ENCODE measurements at places on chromosomes 13 and 19.

DNA sequence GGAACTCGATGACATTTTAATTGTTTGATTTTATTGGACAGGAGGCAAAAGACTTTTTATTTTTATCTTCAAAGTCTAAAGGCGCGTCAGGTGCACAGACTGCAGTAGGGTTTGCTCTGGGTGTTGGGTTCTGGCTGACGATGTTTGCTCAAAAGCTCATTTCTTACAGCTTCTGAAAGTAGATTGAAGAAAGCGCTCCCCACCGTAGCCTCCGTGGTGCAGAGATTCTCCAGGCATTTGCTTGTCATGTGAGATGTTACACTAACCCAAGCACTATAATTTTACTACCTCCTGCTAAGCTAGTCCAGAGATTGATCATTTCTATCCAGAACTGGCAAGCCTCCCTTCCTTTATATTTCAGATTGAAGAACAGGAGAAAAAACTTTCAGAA lies 14.5 kb upstream of the ATP11A start:
- H3K36me3 ChIP-seq: no peaks in the 10 kb centered on the region
- H3K27ac ChIP-seq: no peak overlapping the region
- H3K4me3 ChIP-seq: no peak overlapping the region
- no peaks in the 10 kb centered on the region for H3K4me1 ChIP-seq

- peaks cover 6% of the 10 kb centered on the region for H3K27me3 ChIP-seq
- H3K4me3 ChIP-seq: no peak overlapping the region
- peaks cover 12% of the 10 kb centered on the region for H3K36me3 ChIP-seq
Measured at GRCh38 chr19:46009530-46010510, 13.0 kb downstream of the PGLYRP1 start.

GRCh38 chr19:16452325-16452724 lies 19.4 kb downstream of the EPS15L1 start:
- H3K36me3 ChIP-seq: peaks cover 11% of the 10 kb centered on the region
- H3K4me1 ChIP-seq: peaks cover 50% of the 10 kb centered on the region
- H3K27ac ChIP-seq: no peak overlapping the region
- no peaks in the 10 kb centered on the region for H3K27me3 ChIP-seq
- H3K4me3 ChIP-seq: no peak overlapping the region
- no peak for DNase-seq

DNA sequence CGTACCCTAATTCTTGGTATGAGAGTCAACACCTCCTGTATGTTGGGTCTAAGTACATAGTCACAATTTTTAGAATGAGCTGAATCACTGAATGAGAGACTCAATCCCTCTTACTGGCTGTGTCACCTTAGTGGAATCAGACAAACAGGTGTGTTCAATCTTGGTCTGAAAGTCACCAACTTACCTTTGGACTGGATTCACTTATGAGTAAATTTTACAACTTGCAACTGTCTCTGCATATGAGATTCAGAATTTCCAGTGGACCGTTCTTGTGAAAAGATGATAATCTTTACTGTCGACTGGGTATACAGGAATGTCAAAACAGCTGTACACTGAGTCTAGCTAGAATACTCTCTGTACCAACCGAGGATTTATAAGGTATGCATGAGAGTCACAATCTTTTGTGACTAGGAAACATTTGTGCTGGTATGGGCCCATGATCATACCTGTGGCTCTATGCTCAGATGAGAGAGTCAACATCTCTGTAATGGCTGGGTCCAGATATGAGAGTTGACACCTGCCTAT lies 5.9 kb upstream of the ZNF91 start:
- no peaks in the 10 kb centered on the region for H3K27me3 ChIP-seq
- H3K4me3 ChIP-seq: no peak overlapping the region
- no peak overlapping the region for H3K27ac ChIP-seq

DNA sequence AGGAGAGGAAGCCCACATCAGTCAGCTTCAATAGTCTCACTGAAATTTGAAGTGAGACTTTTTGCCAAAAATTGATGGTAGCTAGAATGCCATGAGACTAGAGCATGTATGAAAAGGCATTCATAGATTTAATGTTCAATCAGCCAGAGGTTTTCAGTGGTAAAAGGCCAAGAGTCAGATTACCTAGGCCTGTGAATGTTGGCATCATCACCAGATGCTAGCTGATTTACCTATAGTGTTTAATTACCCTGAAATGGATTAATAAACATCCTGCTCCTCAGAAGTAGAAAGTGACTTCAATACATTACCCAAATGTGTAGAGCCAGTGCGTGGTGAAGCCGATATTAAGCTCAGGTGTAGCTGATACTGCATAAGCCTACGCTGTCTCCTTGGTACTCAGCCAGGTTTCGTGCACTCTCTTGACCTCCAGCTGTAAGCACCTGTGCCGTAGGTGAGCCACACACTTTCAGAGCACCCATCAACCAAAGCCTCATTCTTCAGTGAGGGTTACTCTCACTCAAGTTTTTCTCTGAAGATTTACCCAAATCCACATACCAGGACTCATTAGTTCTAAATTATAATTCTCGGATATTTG lies 1140.3 kb upstream of the SLC10A2 start:
- no peaks in the 10 kb centered on the region for H3K27me3 ChIP-seq
- no peak for DNase-seq
- H3K27ac ChIP-seq: no peak overlapping the region
- H3K4me1 ChIP-seq: no peaks in the 10 kb centered on the region
- H3K4me3 ChIP-seq: no peak overlapping the region

DNA sequence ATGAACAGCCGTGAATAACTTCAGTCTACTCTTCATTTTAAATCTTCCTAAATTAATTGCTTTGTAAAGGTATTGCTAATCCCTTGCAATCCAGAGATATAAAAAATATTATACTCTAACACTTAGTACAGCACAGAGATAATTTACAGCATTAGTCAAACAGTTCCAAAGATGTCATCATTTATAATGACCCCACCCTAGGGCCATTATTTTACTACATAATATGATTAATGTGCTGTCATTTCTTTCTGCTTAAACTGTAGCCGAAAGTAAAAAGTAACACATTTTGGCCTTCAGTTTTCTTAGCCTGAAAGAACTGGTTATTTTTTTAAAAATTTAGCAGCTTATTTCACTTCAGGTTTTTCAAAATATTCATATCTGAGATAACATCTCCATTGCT lies 256.3 kb upstream of the RFC3 start:
- DNase-seq: no peak
- H3K27ac ChIP-seq: no peak overlapping the region
- H3K4me3 ChIP-seq: no peak overlapping the region

DNA sequence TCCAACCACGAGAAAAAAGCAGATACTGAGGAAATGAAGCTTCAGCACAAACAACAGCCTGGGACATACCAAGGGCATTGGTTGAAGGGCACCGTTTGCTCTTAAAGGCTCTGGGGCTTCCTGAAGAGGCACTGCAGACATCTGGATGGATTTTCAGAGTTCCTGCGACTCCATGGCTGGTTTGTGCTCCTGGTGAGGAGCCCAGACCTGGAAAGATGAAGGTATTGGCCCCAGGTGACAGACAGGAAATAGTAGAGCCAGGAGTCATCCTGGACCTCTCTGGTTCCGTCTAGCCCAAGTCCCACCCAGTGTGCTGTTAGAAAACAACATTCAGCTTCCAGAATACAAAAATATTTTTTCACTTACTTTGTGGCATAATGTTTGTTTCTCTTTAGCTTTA lies 6.3 kb downstream of the IL17D start:
- no peak overlapping the region for H3K27ac ChIP-seq
- H3K4me3 ChIP-seq: no peak overlapping the region
- no peak for DNase-seq
- peaks cover 21% of the 10 kb centered on the region for H3K4me1 ChIP-seq

- no peak for DNase-seq
- no peaks in the 10 kb centered on the region for H3K4me1 ChIP-seq
- H3K27me3 ChIP-seq: peaks cover 7% of the 10 kb centered on the region
- no peak overlapping the region for H3K4me3 ChIP-seq
- H3K36me3 ChIP-seq: no peaks in the 10 kb centered on the region
- H3K27ac ChIP-seq: no peak overlapping the region
Measured at GRCh38 chr19:29372461-29372860, 153.3 kb upstream of the VSTM2B start.

- no peak for DNase-seq
- H3K27ac ChIP-seq: no peak overlapping the region
- no peaks in the 10 kb centered on the region for H3K4me1 ChIP-seq
- H3K27me3 ChIP-seq: no peaks in the 10 kb centered on the region
Measured at GRCh38 chr13:113098162-113098732, 7.3 kb upstream of the F7 start.

GRCh38 chr13:101703838-101704237 lies 251.4 kb downstream of the ITGBL1 start:
- H3K4me1 ChIP-seq: peaks cover 8% of the 10 kb centered on the region
- no peaks in the 10 kb centered on the region for H3K36me3 ChIP-seq
- H3K27me3 ChIP-seq: peaks cover 6% of the 10 kb centered on the region
- H3K27ac ChIP-seq: no peak overlapping the region

DNA sequence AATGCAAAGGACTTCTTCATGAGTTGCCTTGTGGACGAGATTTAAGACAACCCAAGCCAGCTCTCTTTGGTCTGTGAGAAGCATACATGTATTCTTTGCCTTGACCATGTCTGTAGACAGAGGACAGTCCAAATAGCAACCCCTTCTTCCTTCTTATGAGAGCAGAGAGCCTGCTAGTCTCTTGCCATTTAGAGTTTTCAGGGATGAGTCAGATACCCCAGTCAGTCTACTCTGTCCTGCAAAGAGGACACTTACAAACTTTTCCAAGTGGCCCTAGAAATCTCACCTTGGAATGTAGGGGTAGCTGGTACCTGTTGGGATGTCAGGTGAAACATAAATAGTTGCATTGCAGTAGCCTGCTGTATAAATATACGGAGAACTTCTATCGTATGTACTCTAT lies 36.7 kb downstream of the DNAJC3 start:
- H3K27ac ChIP-seq: no peak overlapping the region
- no peak overlapping the region for H3K4me3 ChIP-seq
- no peak for DNase-seq
- H3K36me3 ChIP-seq: peaks cover 71% of the 10 kb centered on the region
- H3K27me3 ChIP-seq: no peaks in the 10 kb centered on the region

- no peak for DNase-seq
- no peak overlapping the region for H3K27ac ChIP-seq
- H3K27me3 ChIP-seq: no peaks in the 10 kb centered on the region
- no peak overlapping the region for H3K4me3 ChIP-seq
Measured at GRCh38 chr19:56351208-56351607, 36.6 kb upstream of the ZSCAN5A start.

- peaks cover 14% of the 10 kb centered on the region for H3K36me3 ChIP-seq
- peaks cover 84% of the 10 kb centered on the region for H3K4me1 ChIP-seq
- H3K27me3 ChIP-seq: no peaks in the 10 kb centered on the region
- peak overlapping the region; percentile 22 for H3K27ac ChIP-seq
- DNase-seq: no peak
Measured at GRCh38 chr13:98487522-98487921, 89.4 kb downstream of the STK24 start.

GRCh38 chr13:53301449-53301848 lies 272.8 kb downstream of the OLFM4 start:
- DNase-seq: no peak
- no peaks in the 10 kb centered on the region for H3K27me3 ChIP-seq
- H3K4me3 ChIP-seq: no peak overlapping the region
- no peaks in the 10 kb centered on the region for H3K4me1 ChIP-seq

DNA sequence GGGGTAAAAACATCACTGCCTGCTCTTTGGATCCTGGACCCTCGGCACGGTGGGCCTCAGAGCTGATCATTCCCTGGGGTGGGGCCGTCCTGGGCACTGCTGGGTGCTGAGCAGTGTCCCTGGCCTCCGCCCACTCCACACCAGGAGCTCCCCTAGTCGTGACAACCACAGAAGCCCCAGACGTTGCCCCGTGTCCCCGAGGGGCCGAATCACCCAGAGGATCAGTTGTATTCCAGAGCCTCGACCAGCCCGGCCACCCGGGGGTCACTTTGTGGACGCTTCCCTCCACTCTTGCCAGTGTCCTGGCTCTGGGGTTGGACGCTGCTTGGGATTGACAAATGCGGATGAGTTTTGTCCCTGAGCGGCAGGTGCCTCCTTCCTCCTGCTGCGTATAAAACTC lies 10.2 kb downstream of the C2CD4C start:
- peaks cover 4% of the 10 kb centered on the region for H3K36me3 ChIP-seq
- no peak overlapping the region for H3K27ac ChIP-seq

DNA sequence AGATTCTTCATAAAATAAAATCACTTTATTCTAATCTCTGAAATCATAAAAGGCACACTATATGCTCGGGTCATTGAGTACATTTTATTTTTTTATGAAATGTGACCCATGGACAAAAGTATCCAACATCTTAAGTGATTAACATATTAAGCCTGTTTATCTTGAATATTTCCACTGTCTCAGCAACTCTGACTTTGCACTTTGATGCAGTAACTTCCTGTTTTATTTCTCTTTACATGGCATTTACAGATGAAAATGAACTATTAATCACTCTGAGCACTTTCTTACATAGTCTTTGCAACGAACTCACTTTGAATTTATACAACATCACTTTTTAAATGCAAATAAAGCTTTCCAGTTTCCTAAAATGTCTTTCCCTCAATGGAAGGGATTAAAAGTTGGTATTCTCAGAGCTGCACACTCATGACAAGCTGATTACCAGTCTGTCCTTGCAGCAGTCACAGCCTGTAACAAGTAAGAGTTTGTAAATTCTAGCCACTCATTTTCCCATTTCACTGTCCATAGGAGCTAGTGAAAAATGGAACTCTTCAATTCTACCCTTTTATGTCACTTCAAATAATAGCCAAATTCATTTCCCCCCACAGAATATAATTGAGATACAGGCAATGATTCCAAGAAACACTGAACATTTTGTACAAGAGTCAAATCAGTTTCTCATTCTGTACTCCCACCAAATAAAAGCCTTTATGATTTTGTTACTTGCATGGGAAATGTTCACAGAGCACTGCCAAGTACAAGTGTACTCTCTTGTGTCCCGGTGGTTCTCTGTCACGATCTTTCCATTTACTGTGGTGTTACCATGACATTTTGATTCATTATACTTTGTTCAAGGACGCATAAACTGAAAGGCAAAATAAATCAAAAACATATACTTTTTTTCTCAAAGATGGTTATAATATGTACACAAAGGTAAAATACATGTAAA lies 1968.9 kb downstream of the PCDH9 start:
- H3K36me3 ChIP-seq: no peaks in the 10 kb centered on the region
- DNase-seq: no peak
- H3K27me3 ChIP-seq: no peaks in the 10 kb centered on the region
- peaks cover 3% of the 10 kb centered on the region for H3K4me1 ChIP-seq
- H3K4me3 ChIP-seq: no peak overlapping the region

- H3K36me3 ChIP-seq: peaks cover 3% of the 10 kb centered on the region
- no peak for DNase-seq
- no peak overlapping the region for H3K4me3 ChIP-seq
- no peak overlapping the region for H3K27ac ChIP-seq
- H3K4me1 ChIP-seq: peaks cover 2% of the 10 kb centered on the region
Measured at GRCh38 chr13:113834496-113835200, 29.2 kb downstream of the GAS6 start.

GRCh38 chr13:109834973-109835720 lies 48.8 kb upstream of the IRS2 start:
- peaks cover 31% of the 10 kb centered on the region for H3K27me3 ChIP-seq
- H3K4me3 ChIP-seq: no peak overlapping the region
- peaks cover 1% of the 10 kb centered on the region for H3K4me1 ChIP-seq
- no peak for DNase-seq

- no peaks in the 10 kb centered on the region for H3K27me3 ChIP-seq
- H3K36me3 ChIP-seq: peaks cover 11% of the 10 kb centered on the region
- no peak for DNase-seq
- H3K27ac ChIP-seq: peak overlapping the region; percentile 79
Measured at GRCh38 chr19:40717880-40718773, 1.2 kb downstream of the ITPKC start.

GRCh38 chr19:540867-541637 lies 2.8 kb upstream of the GZMM start:
- no peak overlapping the region for H3K27ac ChIP-seq
- DNase-seq: no peak
- no peak overlapping the region for H3K4me3 ChIP-seq
- H3K4me1 ChIP-seq: peaks cover 19% of the 10 kb centered on the region

- H3K4me3 ChIP-seq: peak overlapping the region; percentile 67
- no peak overlapping the region for H3K27ac ChIP-seq
- peak; percentile 3 for DNase-seq
- H3K4me1 ChIP-seq: peaks cover 21% of the 10 kb centered on the region
Measured at GRCh38 chr13:73060251-73061160, 1.7 kb downstream of the KLF5 start.
